ENCODE measurements at places on chromosomes 7 and 10.

DNA sequence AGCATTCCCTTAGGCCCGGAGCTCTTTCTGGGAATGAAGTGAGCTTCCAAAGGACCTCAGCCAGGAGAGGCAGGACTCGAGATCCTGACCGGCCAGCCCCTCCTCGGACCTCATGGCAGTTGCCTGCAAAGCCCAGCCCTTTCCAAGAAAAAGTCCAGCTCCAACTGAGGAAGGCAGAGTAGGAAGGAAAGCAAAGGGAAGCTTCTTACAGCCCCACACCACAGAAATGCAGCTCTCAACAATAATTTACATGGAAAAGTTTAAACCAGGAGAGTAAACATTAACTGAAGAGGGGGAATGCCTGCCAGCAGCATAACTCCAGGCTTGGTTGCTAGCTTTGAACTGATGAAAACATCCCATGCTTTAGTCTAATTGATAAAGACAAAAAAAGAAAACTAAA lies 153.9 kb upstream of the PFKP start:
- no peak for DNase-seq

DNA sequence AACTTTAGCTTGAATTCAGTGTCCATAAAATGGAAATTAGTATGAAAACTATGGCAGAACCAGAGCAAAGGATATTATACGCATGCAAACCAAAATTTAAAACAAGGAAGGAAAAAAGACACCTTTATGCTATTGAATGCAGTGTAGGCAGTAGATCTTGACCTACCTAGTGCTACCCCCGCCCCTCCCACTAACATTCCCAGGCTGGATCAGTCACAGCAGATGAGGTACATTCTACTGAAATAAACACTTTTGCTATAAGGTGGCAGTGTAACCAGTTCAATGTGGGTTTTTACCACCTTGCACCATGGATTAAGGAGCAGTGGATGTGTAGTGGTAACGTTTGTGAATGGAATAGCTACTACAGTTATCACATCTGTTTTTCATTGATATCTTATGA lies 27.9 kb downstream of the SRI start:
- no peak for DNase-seq

DNA sequence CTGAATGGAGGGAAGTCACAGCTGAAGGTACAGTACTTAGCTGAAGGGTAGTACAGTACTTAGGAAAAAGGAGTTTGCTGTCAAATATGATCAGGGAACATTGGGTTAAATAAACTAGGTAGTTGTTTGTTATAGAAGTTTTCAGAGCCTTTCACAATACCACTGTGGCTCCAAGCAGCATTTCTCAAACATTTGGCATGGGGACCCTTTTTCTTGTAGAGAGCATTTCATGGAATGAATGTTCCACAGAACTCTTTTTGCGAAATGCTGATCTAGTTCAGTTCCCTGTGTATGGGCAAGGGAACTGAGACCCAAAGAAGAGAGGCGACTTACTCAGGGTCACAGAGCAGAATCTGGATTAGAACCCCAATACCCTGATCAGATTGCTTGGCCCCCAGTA lies 31.5 kb upstream of the DDX50 start:
- no peak for DNase-seq

GRCh38 chr10:91036807-91037411 lies 116.0 kb upstream of the ANKRD1 start:
- DNase-seq, result peak; percentile 43

GRCh38 chr10:61460835-61461234 lies 7.7 kb upstream of the TMEM26 start:
- DNase-seq, result no peak

DNA sequence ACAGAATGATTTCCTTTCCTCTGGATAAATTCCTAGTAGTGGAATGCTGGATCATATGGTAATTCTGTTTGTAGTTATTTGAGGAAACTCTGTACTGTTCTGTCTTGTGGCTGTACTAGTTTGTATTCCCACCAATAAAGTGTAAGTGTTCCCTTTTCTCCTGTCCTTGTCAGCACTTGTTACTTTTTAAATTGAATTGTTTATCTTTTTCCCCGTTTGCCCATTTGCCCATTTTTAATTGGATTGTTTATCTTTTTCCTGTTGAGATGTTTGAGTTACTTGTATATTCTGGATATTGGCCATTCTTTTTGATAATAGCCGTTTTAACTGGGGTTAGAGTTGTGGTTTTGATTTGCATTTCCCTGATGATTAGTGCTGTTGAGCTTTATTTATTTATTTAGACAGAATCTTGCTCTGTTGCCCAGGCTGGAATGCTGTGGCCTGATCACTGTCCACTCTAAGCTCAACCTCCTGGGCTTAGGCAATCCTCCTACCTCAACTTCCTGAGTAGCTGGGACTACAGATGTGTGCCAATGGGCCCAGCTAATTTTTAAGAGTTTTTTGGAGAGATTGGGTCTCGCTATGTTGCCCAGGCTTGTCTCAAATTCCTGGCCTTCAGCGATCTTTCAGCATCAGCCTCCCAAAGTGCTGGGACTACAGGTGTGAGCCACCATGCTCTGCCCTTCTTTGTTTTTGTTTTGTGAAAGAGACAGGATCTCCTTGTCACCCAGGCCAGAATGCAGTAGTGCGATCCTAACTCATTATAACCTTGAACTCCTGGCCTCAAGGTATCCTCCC lies 23.0 kb downstream of the BMPR1A start:
- DNase-seq, result no peak

Data from astrocyte of the cerebellum (primary cell).